ENCODE measurements at places on chromosomes 4 and X.

GRCh38 chr4:98110929-98111328 lies 32.3 kb downstream of the STPG2 start:
- DNase-seq = no peak

GRCh38 chr4:2862528-2862927 lies 18.9 kb downstream of the ADD1 start:
- DNase-seq = no peak

GRCh38 chrX:727738-728621 lies 97.4 kb downstream of the SHOX start:
- DNase-seq = no peak

DNA sequence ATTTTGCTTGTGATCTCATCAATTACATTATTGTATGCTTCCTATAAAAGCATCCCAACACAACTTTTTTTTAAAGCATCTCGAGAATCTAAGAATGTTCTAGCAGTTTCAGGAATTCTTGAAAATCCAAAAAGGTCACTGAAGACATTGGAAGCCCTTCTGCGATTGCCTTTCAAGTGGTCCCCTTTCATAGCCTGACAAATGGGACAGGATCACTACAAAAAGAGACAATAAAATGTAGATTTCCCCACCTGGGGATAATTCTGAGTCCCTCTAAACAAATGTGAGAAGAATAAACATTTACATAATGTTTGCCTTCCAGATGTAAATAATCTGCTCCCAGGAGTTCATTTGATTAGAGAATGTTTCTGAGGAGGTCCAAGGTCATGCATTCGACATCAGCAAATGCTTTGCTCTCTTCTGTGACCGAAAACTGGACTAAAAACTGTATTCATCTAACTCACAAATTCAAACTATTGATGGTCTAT lies 116.0 kb downstream of the COL25A1 start:
- DNase-seq = no peak

Measured in stimulated activated CD4-positive, alpha-beta T cell treated with anti-CD3 and anti-CD28 coated beads, Interleukin-4, amount 100 ng/mL, for 48 hours (primary cell).